Urothelium cell line (cell line): ENCODE measurements at places on chromosomes 6 and 20.

GRCh38 chr6:68634726-68635411, at the start of gene ADGRB3:
Gene ADGRB3, plus strand, starts transcription at chr6:68635282. Its CDS starts 3,394 bp downstream, at chr6:68638676.
- DNase-seq, result peak; percentile 87

- DNase-seq, result no peak
Measured at GRCh38 chr6:138157986-138158638, 3.6 kb upstream of the ARFGEF3 start.

- peak; percentile 49 for DNase-seq
Measured at GRCh38 chr6:128731249-128732165, 151.4 kb upstream of the LAMA2 start.

- no peak for DNase-seq
Measured at GRCh38 chr20:11452326-11452725, 465.4 kb upstream of the BTBD3 start.

- no peak for DNase-seq
Measured at GRCh38 chr20:57849121-57849520, 139.3 kb upstream of the PMEPA1 start.

DNA sequence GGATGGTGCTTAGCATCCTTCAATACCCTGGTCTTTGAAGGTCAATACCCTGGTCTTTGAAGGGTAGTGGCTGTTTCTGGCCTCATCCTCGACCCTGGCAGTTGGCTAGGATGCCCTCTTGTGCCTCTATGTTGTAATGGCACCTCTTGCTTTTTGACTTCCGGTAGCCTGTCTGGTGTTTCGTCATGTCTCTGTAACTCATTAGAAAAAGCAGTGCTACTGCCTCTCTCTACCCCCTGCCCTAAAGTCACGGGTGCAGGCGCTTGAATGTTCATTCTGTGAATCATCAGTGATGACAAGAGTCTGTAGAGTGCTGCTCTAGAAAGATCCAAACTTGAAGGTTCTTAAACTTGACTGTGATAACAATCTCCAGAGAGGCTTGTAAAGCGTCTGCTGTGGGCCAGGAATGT, 28.3 kb downstream of the RSPO4 start:
- DNase-seq, result peak; percentile 71

- DNase-seq, result no peak
Measured at GRCh38 chr6:56424542-56425083, 177.2 kb upstream of the COL21A1 start.

GRCh38 chr20:23135449-23136420, 49.6 kb upstream of the CD93 start:
- no peak for DNase-seq

DNA sequence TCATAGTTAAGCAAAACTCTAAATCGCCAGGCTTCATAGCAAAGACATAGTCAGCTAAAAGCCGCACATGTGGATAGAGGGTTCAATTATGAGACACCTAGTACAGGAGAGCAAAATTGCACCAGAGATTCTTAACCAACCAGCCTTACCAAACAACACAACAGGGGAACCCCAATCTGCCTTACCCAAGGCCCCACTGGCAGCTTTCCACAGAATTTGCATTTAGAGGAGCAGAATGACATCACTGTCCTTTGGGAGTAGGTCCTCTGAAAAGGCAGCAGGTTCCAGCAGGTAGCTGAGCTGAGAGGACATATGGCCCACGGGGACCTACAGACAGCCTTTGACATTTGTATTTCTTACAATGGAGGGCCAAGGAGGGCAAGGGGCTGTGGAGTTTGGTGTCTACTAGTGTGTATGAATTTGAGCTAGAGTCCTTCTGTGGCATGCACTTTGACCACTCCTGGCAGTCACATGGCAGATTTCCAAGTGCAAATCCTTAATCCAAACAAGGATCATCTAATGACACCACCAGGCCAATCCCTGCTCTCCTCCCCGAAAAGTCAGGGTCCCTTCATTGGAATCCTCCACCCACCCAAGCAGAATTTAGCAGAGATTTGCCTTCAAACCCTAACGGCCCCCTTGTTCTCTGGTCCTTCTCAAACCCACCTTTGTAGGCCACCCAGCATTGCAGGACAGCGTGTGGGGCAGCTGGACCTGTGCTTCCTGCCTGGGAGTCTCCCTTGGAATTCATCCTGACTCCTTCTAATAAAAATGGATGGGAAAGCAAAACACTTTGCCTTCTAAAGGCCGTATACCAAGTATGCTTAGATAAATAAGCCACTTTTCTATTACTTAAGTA, 171.2 kb upstream of the SUPT3H start:
- no peak for DNase-seq

- no peak for DNase-seq
Measured at GRCh38 chr6:40492187-40492586, 95.0 kb downstream of the LRFN2 start.

- DNase-seq, result no peak
Measured at GRCh38 chr6:61210549-61210948, 1075.5 kb downstream of the KHDRBS2 start.
